ENCODE measurements at places on chromosomes 4 and X.

GRCh38 chr4:110368409-110368808 lies 107.5 kb upstream of the ENPEP start:
- DNase-seq = no peak

DNA sequence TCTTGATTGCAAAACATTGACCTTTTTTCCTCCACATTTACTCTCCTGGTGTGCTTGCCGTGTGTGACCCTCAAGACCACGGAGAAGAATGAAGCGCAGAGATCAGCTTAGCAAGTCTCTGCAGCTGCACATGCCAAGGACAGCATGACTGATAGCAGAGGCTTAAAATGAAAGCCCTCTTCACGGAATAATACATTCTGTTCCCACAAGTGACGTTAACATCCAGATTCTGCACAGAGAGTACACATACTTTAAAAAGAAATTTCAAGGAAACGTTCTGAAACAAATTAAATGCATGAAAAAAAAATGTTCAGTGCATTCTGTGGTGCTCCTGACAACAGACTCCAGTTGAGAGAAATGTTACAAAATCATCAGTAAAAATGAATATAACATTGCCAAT lies 60.9 kb downstream of the SLC7A11 start:
- DNase-seq = no peak

- DNase-seq = no peak
Measured at GRCh38 chr4:24858026-24858425, 54.8 kb downstream of the CCDC149 start.

DNA sequence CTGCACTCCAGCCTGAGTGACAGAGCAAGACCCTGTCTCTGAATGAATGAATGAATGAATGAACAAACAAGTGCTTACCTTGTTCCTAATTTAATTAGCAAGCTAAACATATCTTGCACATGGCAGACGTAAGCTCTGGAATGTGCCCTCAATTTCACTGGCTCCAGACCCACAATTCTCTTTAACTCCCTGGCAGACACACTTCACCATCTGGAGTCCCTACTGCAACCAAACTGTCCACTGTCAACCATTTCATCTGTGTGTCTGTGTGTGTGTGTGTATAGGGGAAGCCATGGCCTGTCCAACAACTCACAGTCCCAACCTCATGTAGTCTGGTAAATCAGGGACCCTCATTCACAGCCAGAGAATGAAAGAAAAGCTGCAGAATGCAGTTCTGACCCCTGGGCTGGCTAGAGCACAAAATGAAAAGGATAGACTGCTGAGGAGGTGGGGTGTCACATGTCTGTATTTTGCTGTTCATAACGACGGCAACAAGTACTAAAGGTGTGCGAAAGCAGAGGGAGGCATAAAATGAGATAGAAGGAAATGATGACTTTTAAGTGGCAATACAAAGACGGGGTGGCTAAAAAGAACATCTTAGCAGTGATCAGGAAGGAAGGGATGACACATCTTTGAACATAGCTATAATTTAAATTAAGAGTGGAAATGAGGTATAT lies 114.1 kb downstream of the TSPAN5 start:
- DNase-seq = no peak

Data from common myeloid progenitor, CD34-positive (primary cell).